ENCODE measurements at places on chromosomes 7 and 10.

- no peak for DNase-seq
Measured at GRCh38 chr7:139534966-139535651, 11.6 kb downstream of the CLEC2L start.

GRCh38 chr7:37488163-37488764, 39.6 kb upstream of the ELMO1 start:
- DNase-seq: no peak

- DNase-seq: no peak
Measured at GRCh38 chr7:150966002-150966401, 12.1 kb downstream of the KCNH2 start.

DNA sequence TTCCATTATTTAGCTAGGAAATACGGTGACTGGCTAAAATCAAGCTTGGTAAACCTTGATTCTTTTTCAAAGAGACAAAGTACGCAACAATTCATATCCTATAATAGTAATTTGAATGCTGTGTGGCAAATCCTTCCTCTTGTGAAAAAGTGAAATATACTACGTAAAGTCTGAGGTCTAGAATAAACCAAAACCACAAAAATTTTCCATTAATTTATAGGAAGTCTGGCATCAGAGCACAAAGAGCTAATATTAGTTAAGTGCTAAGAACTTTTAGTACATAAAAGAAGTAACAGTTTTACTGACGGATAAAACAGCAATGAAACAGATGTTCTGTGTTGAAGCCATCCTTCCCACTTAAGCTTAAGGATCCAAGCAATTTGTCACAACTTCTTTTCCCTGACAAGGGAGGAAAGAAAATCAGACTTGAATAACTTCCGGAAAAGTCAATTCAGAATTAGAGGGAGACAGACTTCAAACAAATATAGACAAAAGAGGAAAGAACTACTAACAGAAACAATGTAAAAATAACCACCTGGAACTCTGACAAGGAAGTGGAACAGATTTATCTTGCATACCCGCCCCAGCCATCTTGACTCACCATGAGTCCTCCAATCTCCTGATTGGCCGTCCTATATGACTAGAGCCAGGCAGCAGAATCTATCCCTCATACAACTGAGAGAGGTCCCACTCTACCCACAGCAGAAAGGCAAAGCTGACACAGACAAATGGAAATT, 34.6 kb downstream of the RHEB start:
- no peak for DNase-seq

DNA sequence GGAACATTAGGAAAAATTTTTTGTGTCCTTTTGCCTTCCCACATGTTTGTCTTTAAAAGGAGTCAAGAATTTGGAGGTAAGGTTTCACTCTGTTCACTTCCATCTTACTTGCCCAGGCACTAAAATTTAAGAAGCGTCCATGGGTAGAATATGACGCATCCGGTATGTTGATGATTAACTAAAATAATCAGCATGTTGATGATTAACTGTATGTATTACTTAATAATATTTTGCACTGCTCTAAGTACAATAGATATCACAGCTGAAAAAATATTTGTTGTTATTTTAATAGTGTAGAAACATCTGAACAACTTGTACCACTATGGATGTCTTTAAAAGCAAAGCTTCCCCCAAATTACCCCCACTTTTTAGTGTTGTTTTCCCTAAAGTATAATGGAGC, 11.5 kb downstream of the ANKRD22 start:
- DNase-seq: no peak

- DNase-seq: no peak
Measured at GRCh38 chr7:30761214-30762156, 9.6 kb downstream of the INMT start.

GRCh38 chr10:24133835-24134234, 75.1 kb upstream of the KIAA1217 start:
- no peak for DNase-seq

DNA sequence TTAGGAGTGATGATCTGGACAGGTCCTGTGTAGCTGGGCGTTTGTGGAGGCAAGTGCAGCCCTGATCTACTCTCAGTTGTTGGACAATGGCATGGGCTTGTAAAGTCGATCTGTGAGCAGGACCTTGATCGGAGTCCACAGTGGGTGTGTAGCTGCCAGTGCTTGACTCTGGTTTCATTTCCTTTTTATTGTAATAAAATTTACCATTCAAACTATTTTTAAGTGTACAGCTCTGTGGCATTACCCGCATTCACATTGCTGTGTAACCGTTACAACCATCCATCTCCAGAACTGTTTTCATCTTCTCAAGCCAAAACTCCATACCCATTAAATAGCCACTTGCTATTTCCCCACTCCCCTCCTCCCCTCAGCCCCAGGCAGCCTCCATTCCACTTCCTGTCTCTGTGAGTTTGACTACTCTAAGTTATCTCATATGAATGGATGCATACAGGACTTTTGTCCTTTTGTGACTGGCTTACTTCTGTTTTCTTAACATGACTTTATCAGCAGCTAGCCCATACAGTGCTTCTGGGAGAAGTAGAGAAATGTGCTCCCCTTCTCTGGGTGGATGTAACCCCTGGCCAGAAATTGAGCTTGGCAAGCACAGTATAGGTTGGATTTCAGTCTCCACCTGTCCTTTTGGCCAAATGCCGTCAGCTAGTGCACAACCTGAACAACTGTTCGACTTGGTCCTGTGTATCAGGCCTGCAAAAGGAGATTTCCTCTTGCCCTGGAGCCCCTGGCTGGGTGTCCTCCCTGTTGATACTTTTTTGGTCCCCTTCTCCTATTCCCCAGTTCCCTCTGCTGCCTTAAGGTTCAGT, 180.0 kb downstream of the LRMDA start:
- DNase-seq: no peak

- peak; percentile 70 for DNase-seq
Measured at GRCh38 chr10:92517034-92517655, 56.7 kb downstream of the IDE start.

DNA sequence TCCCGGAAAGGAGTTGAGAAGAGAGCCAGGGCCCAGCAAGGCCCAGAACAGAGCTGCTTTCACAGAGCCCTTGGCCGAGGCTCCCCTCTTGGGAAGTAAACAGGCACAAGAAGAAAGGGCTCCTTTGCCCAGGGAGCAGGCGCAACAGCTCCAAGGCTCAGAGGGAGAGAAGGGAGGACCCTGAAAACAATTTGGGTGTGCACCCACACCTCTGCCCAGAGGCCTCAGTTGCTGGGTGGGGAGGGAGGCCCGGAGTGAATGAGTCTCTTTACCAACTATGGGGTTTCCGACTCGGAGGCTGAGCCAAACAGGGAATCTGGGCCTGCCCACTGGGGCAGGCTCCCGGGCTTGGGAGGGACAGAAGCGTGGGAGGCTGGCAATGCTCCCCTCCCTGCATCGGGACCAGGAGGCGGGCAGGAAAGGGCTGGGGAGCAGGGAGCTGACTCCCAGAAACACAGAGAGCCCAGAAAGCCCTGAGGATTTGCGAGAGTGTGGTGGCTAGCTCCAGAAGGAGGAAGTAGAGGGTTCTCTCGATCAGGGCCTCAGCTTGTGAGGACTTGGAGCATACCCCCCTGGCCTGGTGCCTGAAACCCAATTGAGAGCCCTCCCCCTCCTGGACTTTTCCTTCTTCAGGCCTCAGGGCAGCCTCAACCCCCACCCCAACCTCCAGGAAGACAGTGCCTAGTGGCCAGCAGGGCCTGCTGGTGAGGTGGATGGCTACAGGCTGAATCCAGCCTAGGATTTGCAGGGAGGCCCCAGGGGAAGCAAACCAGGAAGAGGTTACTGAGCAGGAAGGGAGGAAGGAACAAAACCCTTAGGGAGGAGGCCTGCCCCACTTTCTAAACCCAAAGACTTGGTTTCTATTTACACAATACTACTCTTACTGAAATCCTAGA, 6.2 kb downstream of the C10orf105 start:
- peak; percentile 59 for DNase-seq

- DNase-seq: no peak
Measured at GRCh38 chr7:77833136-77833535, 34.6 kb downstream of the PHTF2 start.

DNA sequence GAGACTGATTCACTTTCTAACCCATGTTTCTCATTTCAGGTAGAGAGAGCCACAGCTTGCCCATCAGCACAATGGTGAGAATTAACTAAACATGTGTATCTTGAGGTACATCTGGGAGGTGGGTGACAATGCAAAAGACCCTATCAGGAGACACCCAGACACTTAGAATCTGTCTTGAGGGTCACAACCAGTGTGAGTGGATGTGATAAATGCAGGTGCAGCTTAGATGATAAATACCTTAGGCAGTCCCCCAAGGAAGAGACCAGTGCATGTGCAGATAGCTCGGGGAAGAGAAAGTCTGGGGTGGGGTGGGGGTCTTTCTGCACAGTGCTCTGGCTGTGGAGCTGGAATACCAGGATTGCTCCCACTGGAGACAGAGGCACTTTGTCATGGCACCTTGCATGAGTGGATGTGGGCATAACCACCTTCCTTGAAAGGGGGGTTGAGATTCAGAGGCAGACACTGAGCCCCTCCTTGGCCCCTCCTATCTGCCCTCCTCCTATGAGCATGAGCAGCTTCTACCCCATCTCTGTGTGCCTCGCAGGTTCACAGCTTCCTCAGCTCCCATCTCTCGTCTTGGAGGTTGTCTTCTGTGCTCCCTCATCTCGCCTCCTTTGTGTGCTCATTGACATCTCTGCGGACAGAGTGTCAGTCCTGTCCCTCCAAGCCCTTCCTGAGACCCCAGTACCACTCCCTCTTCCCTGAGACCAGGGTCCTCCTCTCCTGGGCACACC, 349.8 kb downstream of the TCERG1L start:
- no peak for DNase-seq

- DNase-seq: no peak
Measured at GRCh38 chr7:91398341-91398740, 134.1 kb downstream of the FZD1 start.

GRCh38 chr7:124413029-124413428, 352.6 kb downstream of the GPR37 start:
- no peak for DNase-seq

- DNase-seq: no peak
Measured at GRCh38 chr7:28645866-28646265, 233.5 kb downstream of the CREB5 start.

DNA sequence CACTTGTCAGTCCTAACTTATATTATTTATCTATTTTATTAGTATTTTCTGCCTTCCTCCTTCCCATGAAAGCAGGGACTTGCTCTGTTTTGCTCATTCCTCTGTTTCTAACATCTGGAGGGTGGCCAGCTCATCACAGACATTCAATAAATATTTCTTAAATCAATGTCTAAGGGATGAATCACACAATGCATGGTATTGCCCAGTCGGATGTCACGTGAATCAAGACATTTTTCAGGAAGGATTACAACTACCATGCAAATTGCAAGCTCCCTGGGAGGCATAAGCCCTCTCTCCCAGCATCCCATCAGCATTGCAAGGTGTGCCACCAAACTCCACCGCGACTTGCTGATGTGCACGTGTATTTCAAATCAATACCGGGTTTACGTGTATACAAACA, 146.6 kb upstream of the RNF32 start:
- DNase-seq: no peak

- no peak for DNase-seq
Measured at GRCh38 chr7:54186336-54186735, 355.8 kb upstream of the VSTM2A start.

DNA sequence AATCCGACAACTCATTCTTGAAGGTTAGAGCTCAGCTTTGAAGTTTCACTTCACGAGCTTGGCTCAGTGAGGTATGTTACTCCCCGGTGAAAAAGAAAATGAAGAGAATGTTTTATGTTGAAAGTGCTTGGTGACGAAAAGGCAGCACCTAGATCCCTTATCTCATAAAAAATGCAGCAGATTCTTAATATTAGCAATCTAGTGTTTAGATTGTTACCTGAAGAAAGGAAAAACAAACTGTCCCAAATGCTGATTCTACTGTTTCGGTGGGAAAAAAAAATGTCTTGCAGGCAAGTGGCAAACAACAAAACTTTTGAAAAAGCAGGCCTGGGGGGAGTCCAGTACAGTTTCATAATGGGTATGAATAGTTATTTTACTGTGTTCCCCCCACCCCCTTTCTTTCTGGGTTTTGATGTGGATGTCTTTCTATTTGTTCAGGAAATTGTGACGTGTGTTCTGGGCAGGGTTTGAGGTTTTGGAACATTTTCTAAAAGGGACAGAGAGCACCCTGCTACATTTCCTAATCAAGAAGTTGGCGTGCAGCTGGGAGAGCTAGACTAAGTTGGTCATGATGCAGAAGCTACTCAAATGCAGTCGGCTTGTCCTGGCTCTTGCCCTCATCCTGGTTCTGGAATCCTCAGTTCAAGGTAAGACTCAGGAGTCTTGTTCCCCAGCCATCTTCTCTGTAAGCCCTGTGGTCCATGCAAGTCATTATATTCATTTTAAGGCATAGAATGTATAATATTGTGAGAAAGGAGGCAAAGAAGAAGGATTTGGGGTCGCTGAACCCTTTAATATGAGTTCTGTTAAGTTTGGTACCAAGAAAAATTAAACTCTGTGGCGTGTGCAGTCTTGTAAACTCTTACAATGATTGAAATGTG, at the start of gene SRGN:
Gene SRGN, plus strand, starts transcription at position 514 of the 881 bp plus-strand sequence. Its CDS starts 55 bp downstream, at position 569.
- peak; percentile 95 for DNase-seq

GRCh38 chr10:29545122-29545521, 89.6 kb downstream of the SVIL start:
- DNase-seq: no peak

DNA sequence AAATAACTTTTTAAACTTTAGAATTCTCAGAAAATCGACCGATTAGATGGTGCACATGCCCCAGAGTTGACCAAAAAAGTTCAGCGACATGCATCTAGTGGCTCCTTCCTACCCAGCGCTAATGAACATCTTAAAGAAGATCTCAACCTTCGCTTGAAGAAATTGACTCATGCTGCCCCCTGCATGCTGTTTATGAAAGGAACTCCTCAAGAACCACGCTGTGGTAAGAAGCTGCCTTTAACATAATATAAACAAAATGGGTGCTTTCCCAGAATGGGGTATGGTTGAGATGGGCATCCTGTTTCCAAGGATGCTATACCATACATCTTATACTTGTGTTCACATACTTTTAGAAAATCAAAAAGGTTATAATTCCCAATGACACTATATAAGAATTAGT, 24.6 kb downstream of the GLRX3 start:
- peak; percentile 51 for DNase-seq

DNA sequence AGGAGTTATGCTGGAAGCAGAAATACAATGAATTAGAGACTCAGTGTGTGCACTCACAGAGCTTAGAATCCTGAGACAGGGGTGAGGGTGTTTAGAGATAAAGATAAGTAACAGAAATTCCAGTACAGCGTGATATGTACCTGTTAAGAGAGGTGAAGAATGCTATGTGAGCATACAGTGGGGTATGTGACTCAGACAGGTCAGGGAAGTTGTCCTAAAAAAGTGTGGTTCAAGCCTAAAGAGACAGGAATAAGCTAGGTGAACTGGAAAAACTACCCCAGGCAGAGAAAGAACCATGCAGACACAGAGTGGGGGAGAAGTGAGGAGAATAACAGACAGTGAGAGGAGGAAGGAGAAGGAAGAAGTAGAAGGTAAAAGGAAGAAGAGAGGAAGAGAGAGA, 8.6 kb downstream of the SMIM30 start:
- DNase-seq: no peak

GRCh38 chr10:88254091-88254490, 329.0 kb downstream of the RNLS start:
- DNase-seq: peak; percentile 55

- DNase-seq: no peak
Measured at GRCh38 chr7:33981671-33982424, 76.5 kb downstream of the BMPER start.

Measured in activated CD4-positive, alpha-beta T cell treated with anti-CD3 and anti-CD28 coated beads, Interleukin-2, Interleukin-6, amounts not matched to agents 100 ng/mL and 50 ng/mL, durations not matched to agents 16 hours and 8 hours (primary cell).